ENCODE measurements at places on chromosomes 4 and X. TPM values are rescaled to one million over a fixed set of nuclear protein-coding genes. Genes with fewer than 3 reads are reported as not detected.
A peak's percentile ranks its signal among the peaks of the same experiment; 100 is the strongest.

DNA sequence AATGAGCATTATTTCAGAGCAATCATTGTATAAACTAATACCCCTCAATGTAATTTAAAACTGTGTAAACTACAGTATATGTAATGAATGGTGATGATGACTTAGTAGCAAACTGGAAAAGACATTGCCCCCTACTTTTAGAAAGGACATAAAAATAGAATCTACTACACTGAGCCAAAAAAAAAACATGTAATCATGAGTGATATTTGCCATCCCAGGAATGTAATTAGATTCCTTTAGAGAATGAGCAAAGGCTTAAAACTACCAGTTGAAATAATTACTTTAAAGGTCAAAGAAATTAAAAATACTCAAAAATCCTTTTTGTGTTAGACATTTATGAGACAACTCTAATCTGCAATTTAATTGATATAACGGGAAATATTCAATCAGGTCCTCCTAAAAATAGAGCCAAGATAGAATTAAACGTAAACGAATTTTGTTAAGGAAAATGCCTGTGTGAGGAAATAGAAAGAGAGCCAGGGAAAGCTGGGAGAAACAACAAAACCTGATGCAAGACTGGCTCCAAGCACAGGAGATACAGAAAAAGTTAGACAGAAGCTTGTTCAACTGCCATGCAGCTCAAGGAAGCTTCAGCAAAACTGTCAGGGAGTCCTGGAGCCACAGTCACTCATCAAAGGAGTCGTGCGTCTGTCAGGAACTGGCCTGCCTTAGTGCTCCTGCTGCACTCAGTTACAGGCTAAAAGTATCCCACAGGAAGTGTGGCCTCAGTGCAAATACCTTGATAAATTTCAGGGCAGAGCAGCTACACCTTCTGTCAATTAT, 655.7 kb upstream of the INTU start:
- DNase-seq: no peak

DNA sequence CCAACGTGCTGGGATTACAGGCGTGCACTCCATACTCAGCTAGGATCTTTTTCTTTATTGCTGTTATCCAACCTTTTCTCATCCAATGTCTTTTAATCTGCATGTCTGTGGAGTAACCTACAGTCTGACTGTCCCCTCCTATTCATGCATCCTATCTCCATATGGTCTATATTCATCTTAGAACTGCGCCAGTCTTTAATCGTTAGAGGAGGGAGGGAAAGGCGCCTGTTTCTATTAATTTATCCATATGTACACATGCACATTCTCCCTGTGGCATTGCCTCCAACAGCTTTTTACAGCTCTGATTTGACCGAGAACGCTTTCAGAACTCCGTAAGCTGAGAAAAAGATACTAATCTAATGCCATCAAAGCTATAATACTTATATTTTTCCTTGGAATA, 9.8 kb downstream of the DCTD start:
- no peak for DNase-seq

- no peak for DNase-seq
Observed at GRCh38 chr4:43089730-43090129, 197.2 kb downstream of the GRXCR1 start.

- DNase-seq: no peak
Observed at GRCh38 chr4:165873298-165874071, 448 bp downstream of the TLL1 start.

GRCh38 chr4:76212851-76213414, 691 bp downstream of the SCARB2 start:
- peak; percentile 52 for DNase-seq

DNA sequence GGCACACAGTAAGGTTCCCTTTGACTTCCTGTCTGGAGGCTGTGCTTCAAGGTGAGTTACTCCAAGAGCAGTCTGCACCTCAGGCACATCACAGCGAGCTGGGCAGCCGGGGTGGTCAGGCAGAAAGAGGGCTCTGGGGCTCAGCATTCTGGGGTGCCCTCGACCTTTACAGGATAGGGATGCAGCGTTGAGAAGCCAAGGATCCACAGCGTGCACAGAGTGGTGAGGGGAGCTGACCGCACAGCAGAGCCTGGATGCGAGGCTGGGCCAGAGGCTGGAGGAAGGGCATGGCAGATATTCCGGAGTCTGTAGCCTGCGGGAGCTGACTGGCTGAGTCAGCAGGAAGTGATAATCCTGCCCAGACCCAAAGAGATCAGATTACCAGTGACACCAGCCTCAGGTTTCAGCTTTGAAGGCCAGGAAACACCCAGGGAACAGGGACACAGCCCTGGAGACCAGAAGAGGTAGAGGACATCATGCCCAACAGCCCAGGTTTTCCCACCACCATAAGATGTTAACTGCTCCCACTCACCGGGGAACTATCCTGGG, 38.4 kb upstream of the PDLIM3 start:
- no peak for DNase-seq

DNA sequence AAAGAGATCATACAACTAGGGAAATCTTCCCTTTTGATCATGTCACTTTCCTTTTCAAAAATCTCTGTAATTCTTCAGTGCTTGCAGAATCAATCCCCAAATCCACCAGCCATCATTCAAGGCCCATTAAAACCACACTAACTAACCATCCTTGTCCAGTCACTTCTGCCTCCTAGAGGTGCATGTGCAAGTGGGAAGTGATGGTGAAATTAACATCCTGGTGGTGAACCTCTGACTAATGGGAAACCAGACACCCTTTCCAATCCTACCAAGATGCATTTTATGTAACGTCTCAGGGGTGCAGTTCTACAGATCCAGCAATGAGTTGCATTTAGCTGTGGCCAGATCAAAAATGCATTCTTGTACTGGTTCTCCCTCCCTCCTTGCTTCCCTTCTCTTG, 341.8 kb downstream of the RAPGEF2 start:
- DNase-seq: no peak

DNA sequence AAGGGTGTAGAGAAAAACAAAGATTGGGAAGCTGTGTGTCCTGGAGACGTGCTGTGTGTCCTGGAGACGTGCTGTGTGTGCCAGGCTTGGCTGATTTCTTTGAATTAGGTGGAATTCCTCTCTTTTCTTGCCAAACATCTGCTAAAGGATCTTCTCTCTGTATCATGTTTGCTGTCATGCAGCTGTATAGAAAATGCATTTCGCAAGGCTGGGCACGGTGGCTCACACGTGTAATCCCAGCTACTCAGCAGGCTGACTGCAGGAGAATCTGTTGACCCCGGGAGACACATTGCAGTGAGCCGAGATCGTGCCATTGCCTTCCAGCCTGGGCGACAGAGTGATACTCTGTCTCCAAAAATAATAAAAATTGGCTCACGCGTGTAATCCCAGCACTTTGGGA, 187.0 kb downstream of the CRLF2 start:
- no peak for DNase-seq

DNA sequence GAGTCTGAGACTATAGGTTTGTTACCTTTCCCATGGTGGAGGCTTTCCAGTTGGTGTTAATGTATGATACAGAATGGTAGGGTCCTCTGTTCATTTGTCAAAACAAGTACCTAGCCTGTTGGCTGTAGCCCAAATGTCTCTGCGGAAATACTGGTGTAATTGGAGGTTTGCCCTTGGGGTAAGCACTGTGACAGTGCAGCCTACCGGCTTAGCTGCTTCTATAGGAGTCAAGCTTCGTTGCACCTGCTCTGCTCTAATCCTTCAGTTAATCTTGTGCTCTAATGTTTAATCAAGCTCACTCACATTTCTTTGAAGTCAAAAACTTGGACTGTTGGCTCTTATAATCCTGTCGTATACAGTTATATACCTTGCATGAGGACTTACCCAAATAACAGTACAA, 203.4 kb downstream of the CCNG2 start:
- DNase-seq: no peak

DNA sequence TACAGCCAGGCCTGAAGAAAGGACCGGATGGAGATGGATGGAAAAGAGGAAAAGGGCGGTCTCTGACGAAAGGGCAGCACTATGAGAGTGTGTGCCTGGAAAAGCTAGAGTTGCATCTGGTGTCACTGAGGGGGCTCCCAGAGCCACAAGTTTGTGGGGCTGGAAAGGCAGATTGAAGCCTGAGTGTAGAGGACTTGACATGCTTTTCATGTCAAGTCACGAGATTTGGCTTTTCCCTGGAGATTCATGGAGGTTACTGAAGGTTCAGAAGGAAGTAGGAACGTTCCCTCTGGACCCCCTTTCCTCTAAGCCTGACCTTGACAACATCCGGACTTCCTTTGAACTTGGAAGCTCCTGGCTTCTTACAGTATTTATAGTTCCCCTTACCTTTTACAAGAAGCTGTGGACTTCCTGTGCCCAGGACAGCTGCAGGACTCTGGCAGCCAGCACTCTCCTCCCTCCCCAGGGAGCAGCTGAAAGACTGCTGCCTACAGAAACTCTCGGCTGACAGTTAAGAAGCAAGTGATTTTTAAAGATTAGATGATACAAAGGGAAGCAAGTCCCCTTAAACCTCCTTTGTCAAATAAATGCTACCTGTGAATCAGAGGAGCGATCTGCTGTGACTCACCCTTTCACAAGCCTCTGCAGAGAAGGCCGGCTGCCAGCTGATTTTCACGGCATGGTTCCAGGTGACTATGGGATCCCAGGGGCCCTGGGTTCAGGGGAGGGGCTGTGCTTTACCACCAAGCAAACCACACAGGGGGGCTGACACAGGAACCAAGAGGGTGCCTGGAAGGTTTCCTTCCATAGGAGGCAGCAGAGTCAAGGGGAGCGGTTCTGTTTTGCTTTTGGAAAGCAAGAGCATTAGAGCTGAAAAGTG, 72.9 kb upstream of the STIM2 start:
- DNase-seq: peak; percentile 39

DNA sequence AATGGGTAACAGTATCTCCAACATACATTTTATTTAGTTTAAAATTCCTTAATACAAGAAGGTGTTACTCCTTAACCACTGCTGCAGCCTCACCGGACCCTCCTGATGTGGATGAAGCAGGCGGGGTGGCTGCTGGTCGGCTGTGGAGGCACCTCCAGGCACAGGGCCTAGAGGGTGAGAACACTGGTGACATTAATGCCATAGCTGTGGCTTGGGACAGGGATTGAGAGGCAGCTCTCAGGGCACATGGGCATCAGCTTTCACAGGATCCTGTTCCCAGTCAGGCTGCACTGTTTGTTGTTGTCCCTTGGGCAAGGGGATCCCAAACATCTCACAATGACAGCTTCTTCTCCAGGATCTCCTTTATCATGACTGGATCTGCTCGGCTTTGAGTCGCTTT, 90.0 kb downstream of the GATB start:
- no peak for DNase-seq

DNA sequence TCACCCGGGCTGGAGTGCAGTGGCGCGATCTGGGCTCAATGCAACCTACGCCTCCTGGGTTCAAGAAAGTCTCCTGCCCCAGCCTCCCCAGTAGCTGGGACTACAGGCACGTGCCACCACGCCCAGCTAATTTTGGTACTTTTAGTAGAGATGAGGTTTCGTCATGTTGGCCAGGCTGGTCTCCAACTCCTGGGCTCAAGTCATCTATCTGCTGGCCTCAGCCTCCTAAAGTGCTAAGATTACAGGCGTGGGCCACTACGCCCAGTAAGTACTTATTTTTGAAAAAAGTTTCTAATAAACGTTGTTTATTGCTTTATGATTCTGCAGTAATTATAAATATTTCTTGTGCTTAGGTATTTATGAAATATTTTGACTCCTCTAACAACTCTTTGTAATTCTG, 4.3 kb upstream of the PCSK1N start:
- no peak for DNase-seq

GRCh38 chr4:145352438-145353145, 129.1 kb upstream of the SMAD1 start:
- DNase-seq: no peak

DNA sequence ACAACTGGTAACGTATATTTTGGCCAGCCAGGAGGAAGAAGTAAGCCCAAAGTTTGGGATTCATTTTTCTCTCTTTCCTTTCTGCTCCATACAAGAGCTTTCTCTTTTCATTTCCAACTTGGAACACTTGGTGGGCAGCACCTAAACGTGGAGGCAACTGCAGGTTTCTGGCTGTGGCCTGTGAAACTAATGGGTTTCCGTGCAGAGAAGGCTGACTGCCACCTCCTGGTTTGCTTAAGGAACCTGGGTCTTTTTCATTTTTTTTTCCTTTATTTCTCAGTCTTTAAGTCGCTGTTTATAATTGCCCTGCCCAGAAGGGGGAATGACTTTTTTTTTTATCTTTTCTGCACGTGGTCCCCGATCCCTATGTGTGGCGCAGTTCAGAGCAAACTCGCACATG, 15.4 kb downstream of the ZNF718 start:
- no peak for DNase-seq

DNA sequence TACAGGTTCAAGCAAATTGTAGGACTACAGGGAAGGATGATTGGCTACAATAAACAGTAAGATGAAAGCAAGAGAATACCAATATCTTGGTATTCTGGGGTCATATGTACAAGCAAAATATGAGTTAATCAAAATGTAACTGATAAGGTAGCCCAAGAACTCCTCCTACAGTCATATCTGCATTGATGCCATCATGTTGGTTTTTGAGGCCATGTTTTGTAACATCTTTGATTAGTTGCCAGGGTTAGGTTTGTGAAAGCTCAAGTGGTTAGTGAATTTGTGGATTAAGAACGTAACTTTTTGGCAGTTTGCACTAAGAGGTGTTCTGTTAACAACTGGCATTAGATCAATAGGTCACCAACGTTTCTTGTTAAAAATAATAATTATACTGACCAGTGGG, 59.6 kb downstream of the USP9X start:
- DNase-seq: no peak

DNA sequence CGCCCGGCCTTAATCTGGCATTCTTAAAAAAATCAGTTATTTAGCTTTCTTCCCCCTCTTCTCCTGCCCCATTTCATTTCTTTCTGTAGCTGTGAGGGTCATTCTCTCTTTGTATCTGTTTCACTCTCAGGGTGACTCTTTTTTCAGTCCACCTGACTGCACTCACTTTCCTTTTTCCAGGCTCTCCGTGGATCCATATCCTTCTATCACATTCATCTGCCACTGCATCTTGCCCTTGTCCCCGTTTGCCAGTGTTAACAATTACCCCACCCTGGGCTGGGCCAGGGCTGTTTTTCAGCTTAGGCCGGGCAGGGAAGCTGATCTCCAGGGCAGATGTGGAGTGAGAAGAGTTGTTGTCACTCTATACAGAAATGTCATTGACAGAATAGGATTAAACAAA, 7.7 kb downstream of the FHL1 start:
- no peak for DNase-seq

DNA sequence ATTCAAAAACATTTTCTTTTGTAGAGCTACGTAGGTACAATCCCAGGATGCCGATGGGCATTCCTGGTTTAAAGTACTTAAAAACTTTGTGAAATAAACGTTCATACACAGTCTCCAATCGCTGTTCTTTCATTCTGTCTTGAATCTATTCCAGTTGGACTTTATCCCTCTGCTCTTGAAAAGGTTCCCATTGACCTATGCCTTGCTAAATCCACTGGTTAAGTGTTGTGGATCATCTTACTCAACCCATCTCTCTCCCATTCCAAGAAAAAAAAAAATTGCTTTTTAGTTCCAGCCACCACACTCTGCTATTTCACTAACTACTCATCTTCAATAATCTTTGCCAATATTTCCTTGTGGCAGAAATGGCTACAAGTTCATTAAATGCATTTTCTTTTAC, 542.3 kb upstream of the GRIA3 start:
- no peak for DNase-seq

Gene ZNF711
- total RNA-seq: 3.8 TPM

Gene CT45A5
- not detected for total RNA-seq

Gene RIPPLY1
- total RNA-seq: not detected

Gene SULT1B1
- 105 TPM for total RNA-seq

Gene SMAD1
- 42.9 TPM for total RNA-seq

Gene XK
- 54.3 TPM for total RNA-seq

Gene GYPB
- total RNA-seq: not detected

Gene AMOT
- total RNA-seq: 19.4 TPM

Gene ZFYVE28
- total RNA-seq: 110 TPM
